ENCODE measurements at places on chromosomes 4 and X.

GRCh38 chr4:181424362-181425016 lies 818.7 kb upstream of the TENM3 start:
- no peak for DNase-seq

DNA sequence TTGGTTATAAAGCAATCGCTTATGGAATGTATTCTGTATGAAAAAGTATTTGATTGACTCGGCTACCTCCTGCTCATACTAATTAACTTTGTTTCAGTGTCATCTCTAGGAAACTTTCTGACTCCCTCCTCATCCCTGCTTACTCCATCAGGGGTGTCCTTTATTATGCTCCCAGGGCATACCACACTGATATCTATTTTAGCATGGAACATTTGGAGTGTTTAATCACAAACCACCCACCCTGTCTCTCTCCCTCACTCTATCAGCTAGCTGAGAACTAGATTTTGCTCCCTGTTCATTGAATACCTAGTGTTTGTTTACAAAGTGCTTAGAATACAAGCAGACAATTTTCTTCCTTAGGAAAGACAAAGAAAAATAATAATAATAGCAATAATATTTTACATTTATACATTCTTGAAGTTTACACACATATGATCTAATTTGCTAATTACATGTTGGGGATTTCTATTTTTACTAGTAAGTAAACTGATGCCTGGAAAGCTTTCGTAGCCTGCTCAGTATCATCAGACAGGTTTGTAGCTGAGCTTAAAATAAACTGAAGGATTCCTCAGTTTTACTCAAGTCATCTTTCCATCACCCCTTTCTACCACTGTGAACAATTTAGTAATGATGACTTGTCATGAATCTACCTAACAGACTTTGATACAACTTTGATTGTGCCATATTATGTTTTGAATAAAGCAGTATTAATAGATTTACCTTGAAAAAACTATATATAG lies 811.4 kb upstream of the HS3ST1 start:
- no peak for DNase-seq

DNA sequence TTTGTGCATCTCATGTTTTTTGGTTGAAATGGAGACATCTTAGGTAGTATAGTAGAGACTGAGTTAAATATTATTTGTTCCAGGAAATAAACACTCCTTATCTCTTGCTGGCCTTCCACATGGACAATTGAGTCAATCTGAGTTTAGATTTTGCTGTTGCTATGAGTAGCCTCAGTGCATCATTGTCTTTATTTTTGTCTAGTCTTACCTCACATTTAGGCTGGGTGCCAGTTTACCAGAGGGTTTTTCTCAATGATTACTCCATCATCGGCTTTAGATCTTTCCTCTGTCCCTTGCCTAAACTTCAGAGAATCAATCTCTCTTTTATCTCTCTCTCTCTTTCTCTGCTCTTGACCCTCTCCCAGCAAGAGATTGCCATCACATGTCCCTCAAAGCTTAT lies 73.6 kb downstream of the GABRB1 start:
- DNase-seq, result peak; percentile 81

- DNase-seq, result no peak
These were observed 1236.5 kb upstream of the TENM3 start for GRCh38 chr4:181006499-181007260.

GRCh38 chr4:40550196-40550595 lies 79.5 kb downstream of the RBM47 start:
- no peak for DNase-seq

- peak; percentile 69 for DNase-seq
These were observed 64.8 kb downstream of the TBC1D9 start for GRCh38 chr4:140691369-140691768.

DNA sequence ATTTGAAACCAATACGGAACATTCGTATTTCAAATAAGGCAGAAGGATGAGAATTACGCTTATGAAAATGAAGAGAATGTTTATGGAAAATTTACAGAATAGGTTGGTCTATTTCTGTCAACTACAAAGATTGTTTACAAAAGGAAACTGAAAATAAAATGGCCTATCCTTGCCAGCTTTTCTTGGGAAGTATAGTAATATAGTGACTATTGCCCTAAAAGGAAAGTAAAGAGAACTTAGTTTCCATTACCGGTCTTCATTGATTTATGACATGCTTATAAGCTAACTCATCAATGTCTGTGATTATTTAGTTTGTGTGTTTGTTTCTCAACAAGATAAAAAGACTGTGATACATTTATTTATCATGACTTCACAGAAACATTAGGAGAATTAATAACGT lies 2.9 kb upstream of the SPRY1 start:
- DNase-seq, result no peak

- peak; percentile 50 for DNase-seq
These were observed 9.8 kb upstream of the PDE5A start for GRCh38 chr4:119638359-119638758.

DNA sequence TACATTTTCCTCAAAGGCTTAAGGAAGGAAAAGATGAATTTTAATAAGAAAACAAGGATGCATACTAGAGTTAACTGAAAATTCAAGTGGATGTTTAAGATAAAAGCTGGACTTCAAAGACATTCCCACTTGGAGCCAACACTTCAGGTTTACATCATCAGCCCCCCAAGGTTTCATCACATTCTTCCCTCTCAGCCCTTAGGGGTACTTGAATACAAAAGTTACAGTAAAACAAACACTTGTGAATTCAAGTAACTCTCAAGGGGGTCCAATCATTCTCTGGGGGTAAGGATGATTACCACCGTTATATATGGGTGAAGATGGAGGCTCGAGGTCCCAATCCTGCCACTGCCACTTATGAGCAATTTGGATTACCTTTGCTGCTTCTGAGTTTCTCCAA lies 36.1 kb downstream of the STARD8 start:
- no peak for DNase-seq

- no peak for DNase-seq
These were observed 552.6 kb downstream of the NAP1L3 start for GRCh38 chrX:93120805-93121204.

DNA sequence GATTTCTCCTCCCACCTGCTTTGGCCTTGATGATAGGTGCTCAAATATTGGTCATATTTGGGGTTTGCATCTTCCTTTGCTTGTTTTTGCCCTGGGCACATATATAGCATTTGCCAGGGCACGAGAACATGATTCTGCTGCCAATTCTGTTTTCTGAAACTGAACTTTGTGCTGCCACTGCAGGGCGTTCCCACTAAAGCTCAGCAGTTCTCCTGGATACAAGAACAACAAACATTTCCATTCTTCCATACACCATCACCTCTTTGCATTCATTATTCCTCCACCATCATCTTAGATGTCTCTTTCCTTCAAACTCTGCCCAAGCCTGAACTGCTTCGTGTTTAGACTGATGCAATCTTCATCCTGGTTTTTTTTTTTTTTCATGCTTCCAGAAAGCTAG lies 36.3 kb upstream of the GATB start:
- DNase-seq, result no peak

DNA sequence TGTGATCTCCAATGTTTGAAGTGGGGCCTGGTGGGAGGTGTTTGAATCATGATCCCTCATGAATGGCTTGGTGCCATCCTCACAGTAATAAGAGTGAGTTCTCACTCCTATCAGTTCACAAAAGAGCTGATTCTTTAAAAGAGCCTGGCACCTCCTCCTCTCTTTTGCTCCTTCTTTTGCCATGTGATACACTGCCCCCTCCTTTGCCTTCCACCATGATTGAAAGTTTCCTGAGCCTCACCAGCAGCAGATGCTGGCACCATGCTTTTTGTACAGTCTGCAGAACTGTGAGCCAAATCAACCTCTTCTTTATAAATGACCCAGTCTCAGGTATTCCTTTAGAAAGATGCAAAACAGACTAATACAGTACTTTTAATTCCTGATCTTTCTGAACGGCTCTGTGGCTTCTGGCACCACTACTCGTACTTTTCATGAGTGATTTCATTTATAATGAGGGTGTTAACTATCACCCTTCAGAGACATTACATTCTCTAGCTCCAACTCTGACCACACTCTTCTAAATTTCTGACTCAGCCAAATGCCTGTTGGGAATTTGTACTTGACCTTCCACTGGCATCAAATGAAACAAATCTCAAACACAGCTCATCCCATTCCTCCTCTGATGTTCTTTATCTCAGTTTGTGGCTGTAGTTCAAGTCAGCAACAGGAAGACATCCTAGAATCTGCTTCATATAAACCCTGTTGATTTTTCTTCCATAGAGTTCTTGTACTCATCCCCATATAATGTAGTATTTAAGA lies 4.2 kb downstream of the UFSP2 start:
- DNase-seq, result peak; percentile 94

GRCh38 chrX:108285918-108286317 lies 152.3 kb downstream of the COL4A6 start:
- DNase-seq, result no peak

GRCh38 chrX:77160301-77160700 lies 286.9 kb upstream of the FGF16 start:
- no peak for DNase-seq

- DNase-seq, result peak; percentile 19
These were observed 97.8 kb upstream of the ANK2 start for GRCh38 chr4:112951362-112952312.

GRCh38 chr4:160580581-160580980 lies 1477.7 kb downstream of the RAPGEF2 start:
- DNase-seq, result no peak

- no peak for DNase-seq
These were observed 101.2 kb downstream of the CBR4 start for GRCh38 chr4:168908851-168909273.

- no peak for DNase-seq
These were observed 244.3 kb downstream of the CBR4 start for GRCh38 chr4:168765726-168766125.

GRCh38 chr4:96407738-96408463 lies 568.0 kb downstream of the PDHA2 start:
- DNase-seq, result peak; percentile 23

DNA sequence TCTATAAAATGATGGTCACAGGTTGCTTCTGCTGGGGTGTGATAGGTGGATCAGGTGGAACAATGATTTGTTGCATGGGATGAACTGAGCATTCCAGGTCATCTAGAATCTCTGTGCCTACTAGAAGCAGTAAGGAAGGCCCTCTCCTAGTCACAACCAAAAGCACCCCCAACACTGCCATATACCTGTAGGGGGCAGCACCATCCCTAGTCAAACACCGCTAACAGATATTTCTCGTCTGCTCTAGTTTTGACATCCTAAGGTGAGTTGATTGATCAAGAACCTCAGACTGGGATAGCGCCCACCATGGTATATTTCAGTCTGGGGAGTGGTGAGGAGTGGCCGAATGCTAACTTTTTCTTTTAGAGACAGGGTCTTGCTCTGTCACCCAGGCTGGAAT lies 160.2 kb downstream of the NHS start:
- no peak for DNase-seq

DNA sequence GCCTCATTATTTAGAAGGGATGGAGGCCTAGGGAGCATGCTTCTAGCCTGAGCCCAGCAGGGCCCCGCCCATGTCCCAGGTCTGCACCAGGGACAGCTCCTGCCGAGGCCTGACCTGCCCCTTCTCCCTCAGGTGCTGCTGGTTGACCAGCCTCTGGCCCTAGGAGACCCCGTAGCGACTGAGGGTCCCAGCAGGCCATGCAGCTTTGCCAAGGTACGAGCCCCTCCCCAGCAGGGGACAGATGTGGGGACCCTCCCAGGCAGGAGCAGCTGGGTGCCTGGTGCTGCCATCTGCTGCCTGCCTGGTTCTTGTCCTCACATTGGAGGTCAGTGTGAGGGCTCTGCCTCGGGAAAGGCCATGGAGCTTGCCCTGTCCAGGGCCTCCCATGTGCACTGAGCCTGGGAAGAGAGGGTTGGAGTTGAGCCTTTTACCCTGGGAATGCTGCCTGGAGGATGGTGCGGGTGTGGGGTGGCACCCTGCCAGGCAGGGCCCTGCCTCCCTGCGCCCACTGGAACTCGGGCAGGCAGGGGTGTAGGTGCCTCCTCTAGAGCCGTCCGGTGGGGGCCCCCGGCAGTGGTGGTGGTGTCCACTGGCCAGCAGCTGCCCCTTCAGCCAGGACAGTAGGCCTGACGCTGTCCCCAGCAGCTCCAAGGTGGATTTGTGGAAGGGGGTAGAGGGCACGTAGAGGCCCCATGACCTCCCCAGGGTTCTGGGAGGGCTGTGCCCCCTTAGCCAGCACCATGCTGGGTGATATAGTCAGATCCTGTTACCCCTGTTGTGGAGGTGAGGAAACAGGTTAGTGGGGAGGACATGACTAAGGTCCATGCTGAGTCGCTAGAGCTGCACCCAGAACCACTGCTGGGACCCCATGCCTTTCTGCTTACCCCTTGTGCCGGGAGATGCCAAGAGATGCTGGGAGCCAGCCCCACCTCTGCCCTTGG lies 2.2 kb upstream of the MSANTD1 start:
- no peak for DNase-seq

DNA sequence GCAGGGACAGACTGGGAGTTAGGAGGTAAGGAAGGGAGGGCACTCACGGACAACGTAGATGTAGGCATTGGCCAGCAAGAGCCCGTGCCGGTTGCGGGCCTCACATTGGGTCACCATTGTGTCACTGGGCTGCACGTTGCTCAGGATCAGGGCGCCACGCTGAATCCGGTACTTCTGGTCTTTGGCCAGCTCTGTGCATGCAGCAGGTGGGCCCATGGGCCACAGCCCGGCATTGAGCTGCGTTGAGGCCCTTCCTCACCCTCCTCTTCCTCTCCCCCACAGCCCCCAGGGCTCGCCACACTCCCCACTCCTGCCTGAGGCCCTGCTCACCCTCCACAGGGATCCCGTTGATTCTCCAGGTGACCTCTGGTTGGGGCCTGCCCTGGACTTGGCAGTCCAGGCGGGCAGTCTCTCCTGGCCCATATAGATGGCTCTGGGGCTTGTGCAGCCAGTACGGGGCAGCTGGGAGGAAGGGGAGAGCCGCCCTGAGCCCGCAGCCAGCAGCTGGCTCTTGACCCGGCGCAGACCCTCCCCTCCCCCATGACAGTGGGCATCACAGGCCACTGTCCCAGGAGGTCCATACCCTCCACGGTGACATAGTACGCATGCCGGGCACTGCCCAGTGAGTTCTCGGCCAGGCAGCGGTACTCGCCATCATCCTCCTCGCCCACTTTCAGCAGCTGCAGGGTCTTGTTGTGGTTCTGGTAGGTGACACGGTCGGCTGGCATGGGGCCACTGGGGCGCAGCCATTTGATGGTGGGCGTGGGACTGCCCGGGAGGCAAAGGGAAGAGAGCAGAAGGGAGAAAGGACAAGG lies 16.3 kb downstream of the L1CAM start:
- DNase-seq, result no peak

GRCh38 chrX:100674705-100675104 lies 30.7 kb downstream of the SRPX2 start:
- DNase-seq, result no peak

DNA sequence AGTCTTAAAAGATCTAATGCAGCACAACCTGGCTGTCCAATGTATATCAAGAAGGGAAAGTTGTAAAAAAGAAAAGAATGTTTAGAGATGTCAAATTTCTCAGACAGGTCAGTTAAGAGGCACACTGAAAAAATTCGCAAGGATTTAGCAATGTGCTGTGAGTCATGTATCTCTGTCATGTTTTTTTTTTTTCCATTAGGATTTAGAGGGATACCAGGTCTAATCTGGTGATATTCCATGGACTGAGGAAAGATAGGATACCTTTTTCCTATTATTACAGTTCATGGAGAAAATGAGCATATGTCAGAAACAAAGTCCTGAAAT lies 815.4 kb upstream of the PCDH10 start:
- DNase-seq, result peak; percentile 78

- DNase-seq, result no peak
These were observed 606.8 kb upstream of the KLHL4 start for GRCh38 chrX:86910602-86911311.

Measured in amniotic epithelial cell (primary cell).